ENCODE measurements at places on chromosomes 3 and 15.
A peak's percentile ranks its signal among the peaks of the same experiment; 100 is the strongest.

DNA sequence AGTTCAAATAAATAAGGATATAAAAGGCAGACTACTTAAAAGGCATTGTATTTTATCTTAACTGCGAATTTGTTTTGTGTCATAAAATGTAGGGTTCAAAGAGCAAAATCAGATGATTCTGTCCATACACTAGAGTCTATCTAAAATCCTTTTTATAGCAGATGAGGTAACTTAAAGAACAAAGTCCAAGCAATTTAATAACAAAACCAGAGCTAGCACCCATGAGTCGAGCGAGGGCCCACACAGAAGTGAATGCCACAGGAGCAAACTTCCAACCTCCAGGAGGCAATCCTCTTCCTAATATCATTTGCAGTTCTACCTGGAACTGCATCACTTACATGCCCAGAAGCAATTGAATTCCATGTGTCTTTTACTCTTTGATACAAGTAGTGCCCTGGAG lies 35.4 kb upstream of the KBTBD8 start:
- no peak for DNase-seq

DNA sequence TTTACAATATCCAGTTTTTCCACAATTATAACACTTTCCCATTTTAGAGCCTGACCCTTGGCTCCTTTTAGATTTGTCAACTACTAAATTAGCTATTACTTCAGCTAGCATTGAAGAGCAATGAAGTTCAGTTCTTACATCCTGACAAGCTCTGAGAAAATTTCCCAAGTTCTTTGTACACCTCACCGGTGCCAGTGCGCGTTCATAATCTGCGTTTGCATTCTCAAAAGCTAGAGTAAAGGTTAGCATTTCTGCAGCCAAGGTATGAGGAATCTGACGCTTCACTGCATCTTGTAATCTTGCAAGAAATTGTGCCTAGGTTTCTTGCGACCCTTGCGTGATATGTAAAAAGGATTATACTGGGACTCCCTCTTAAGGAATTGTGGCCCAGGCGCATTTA lies 25.2 kb upstream of the XCR1 start:
- DNase-seq = no peak

GRCh38 chr3:101720851-101721840 lies 3.3 kb upstream of the CEP97 start:
- DNase-seq = peak; percentile 9

GRCh38 chr3:28574036-28574435 lies 225.4 kb upstream of the AZI2 start:
- no peak for DNase-seq

GRCh38 chr3:108396336-108396735 lies 100.0 kb downstream of the HHLA2 start:
- no peak for DNase-seq

DNA sequence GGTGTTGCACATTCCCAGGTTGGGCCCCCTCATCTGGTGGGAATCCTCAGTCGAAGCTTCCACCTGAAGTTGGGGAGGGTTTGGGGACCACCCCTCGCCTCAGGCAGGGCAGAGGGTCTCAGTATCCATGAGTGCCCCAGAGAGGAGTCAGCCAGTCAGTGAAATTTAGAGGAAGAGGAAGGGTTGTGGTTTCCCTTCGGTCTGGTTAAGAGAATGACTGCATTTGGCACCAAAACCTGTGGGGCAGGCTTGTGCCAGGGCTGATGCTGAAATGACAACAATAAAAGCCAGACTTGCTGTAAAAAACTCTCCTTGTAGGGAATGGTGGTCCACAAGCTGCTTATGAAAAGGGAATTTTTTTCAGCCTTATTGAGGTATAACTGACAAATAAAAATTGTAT lies 22.6 kb downstream of the LMCD1 start:
- DNase-seq = no peak

- DNase-seq = peak; percentile 23
These were observed 85.3 kb upstream of the MBNL1 start for GRCh38 chr3:152183473-152183872.

- no peak for DNase-seq
These were observed 1.4 kb downstream of the TMEM43 start for GRCh38 chr3:14126017-14126886.

DNA sequence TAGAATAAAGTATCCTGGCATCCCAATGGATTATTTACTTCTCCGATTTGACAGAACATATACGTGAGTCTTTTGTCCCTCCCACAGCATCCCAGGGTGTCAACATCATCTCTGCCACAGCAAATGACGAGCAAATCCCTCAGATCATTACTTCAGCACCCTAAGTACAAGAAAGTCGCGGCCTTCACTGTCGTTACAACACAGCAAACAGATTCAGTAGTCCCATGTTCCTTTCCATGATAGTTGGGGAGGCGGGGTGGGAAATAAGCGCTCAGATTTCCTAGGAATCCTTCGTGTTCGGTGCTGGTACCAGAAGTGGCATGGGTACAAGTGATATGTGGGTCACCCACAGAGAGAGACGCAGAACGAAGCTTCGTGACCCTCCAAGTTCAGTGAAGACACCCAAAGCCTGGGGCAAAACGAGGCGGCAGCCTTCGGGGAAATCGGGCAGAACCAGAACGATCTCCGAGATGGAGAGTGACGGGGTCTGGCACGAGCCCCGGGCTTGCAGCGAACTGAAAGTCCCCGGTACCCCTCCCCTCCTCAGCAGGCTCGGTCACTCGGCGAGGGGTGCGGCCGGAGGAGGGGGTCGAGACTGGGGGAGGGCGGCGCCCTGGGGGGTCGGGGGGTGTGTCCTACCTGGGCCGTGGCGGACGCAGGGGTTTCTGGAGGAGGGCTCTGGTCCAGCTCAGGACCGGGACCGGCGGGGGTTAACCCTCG lies 619 bp downstream of the TTBK2 start:
- DNase-seq = no peak

GRCh38 chr15:41895491-41895890 lies 1.6 kb upstream of the SPTBN5 start:
- DNase-seq = no peak

DNA sequence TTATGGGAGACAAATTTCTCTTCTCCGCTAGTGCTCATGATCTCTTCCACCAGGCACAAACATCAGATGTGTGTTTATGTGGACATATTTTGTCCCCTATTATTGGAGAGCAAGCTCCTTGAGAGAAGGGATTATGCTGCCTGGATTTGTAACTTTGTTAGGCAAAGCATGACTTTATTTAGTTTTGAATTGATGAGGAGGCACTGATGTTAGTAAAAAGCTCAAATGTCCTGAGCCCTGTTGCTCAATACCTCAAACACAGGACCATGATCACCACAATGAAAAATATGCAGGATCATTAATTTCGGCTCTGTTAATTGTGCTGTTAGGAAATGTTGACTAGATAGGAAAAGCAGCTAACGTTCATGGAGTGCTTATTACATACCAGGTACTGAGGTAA lies 29.1 kb downstream of the SCG5 start:
- no peak for DNase-seq

Measured in stimulated activated CD4-positive, alpha-beta T cell treated with anti-CD3 and anti-CD28 coated beads, TNF-alpha, amount 100 ng/mL, for 24 hours (primary cell).